ENCODE measurements at places on chromosomes 7 and 10.

- no peak for DNase-seq
Observed at GRCh38 chr10:34384372-34384771, 430.7 kb downstream of the PARD3 start.

- DNase-seq: no peak
Observed at GRCh38 chr10:44238212-44238611, 146.7 kb downstream of the CXCL12 start.

DNA sequence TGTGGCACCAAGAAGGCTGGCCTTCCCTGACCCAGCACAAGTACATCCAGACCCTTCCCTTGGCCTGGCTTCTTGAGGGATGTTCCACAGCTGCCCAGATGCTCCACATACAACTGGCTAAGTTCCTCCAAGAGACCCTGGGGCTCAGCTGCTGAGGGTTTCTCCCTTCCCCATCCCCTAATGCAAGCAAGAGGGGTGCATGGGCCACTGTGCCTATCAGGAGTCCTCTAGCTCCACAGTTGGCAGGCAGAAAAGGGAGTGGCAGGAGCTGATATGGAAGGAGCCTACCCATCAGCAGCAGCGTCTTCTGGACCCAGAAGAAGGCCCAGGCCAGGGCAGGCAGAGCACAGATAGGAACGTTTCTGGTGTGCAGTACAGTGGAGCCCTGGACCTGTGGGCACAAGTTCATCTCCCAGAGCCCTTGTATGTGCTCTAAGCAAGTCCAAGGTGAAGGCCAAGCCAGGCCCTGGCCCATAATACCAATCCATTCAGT lies 26.2 kb downstream of the VSIR start:
- no peak for DNase-seq

DNA sequence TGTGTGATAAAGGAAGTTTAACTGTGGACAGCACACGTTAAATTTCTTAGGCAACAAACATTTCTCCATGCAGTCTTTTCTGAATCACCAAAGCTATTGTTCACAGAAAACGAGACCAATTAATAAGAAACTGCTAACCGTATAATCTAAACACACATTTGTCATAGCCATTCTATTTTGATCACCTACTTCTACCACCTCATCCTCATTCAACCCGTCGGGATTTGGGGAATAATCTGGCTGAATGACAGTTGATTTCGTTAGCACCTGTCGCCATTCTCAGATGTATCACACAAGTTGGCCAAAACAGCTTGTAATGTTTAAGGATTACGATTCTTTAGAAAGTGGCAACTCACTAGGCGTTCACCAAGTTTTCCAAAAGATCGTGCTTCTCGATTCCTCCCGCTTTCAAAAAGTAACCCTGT lies 1.2 kb downstream of the EZH2 start:
- DNase-seq: no peak

DNA sequence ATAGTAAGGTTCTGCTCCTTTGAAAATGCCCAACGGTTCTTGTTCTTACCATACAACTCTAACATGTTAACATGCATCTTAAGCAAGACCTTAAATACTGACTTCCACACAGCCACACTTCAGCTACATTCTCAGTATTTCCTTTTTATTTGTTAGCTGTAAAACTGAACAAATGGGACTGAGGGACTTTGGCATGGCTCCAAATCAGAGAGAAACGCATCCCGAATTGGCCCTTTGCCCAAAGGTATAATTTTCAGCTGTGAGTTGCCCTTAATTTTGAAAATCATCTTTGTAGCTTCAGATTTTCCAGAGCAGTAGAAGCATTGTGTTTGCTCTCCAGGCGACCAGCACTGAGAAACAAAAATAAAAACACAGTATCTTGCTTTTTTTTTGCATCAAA lies 56.4 kb downstream of the NEUROD6 start:
- DNase-seq: no peak

- no peak for DNase-seq
Observed at GRCh38 chr10:123703195-123703790, 37.1 kb downstream of the GPR26 start.

GRCh38 chr7:116083796-116084195 lies 53.2 kb upstream of the TFEC start:
- DNase-seq: no peak

DNA sequence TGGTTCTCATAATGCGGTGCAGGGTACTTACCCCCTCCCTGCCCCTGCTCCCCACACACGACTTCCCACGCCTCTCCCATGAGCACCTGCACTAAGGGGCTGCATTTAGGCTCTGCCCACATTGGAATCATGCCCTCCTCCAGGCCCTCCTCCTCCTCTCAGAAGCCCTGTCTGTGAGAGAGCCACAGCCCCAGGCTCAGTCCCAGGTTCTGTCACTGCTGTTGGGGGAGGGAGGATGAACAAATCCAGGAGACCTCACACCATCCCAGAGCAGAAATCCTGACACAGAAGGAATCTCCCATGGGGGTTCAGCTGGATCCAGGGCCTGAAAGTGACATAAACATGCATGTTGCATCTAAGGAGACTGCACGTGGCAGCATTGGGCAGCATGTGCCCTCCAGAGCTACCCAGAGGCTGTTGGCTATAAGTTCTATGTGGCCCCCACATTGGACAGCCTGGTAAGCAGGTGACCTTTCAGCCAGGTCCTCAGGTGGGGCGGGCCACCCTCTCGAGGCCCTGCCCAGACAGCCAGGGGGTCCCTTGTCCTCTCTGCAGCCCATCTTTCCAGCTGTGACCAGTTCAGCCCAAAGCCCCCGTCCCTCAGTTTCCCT lies 1.6 kb upstream of the PILRA start:
- DNase-seq: no peak

DNA sequence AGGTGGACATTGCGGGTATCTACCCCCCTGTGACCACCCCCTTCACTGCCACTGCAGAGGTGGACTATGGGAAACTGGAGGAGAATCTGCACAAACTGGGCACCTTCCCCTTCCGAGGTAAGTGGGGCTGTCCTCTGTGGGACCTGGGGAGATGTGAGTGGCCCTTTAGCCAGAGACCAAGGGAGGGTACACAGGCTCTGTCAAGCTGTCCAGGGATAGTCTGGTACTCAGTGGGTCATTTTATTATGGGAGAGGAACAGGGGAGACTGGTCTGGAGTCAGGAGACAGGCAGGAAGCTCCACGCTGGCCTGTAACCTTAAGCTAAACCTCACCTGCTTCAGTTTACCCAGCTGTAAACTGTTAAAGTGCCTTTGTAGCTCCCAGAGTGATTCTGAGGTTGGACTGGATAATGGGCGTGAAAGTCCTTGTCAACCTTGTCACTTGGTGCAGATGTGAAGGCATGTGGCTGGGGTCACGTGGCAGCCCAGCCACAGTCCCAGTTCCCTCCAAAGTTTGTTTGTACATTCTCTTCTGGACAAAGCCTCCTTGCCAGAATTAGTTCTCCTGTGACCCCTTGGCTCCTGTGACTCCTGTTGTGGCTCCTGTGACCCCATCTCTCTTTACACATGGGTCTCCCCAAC lies 729 bp downstream of the HOGA1 start:
- DNase-seq: no peak

GRCh38 chr10:8543361-8544056 lies 489.0 kb downstream of the GATA3 start:
- DNase-seq: no peak

DNA sequence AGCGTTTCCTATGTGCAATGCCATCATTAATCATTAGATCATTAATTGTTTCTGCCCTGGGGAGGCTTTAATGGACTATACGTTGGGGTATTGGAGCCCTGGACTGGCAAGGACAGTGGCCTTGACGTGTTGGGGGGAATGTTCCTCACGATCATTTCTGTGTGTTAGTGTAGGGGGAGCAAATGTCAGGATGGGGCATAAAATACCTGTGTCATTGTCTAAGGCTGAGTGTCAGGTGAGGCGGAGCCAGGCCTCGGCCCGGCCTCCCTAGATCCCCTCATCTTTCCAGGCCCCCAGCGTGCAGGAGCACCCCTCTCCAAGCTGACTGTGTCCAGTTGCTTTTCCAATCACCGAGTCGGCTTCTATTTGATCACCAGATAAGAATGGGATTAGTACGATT lies 346.4 kb upstream of the SHH start:
- DNase-seq: no peak

- DNase-seq: no peak
Observed at GRCh38 chr10:77398986-77399755, 238.4 kb downstream of the KCNMA1 start.

DNA sequence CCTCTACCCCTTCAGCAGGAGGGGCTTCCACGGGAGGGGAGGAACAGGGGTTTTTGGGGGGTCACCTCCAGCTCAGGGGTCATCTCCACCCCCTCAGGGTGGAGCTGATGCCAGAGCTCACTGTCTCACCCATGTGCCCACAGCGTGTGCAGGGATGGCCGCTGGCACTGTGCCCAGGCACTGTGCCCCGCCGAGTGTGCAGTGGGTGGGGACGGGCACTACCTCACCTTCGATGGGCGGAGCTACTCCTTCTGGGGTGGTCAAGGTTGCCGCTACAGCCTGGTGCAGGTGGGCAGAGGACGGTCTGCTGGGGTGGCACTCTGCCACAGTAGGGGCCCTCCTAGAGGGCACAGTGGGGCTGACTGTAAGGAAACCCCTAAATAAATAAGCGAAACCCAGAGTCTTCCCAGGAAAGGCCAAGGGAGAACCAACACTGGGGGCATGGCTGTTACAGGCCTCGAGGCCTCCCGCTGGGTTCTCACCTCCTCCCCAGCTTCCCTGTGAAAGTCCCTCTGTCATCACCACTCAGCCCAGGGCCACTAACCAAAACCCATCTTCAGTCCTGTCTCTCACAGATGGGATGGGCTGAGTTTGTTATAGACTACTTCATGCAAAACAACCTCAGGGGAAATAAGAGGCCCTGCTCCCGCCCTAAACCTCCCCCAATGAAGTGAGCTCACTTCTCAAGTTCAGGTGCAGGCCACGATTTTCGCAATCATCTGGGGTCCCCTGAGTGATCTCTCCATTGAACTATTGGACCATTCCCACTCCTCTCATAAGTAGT lies 7.4 kb upstream of the ZNF467 start:
- DNase-seq: no peak

- DNase-seq: no peak
Observed at GRCh38 chr7:94980418-94981142, 73.2 kb downstream of the PPP1R9A start.

DNA sequence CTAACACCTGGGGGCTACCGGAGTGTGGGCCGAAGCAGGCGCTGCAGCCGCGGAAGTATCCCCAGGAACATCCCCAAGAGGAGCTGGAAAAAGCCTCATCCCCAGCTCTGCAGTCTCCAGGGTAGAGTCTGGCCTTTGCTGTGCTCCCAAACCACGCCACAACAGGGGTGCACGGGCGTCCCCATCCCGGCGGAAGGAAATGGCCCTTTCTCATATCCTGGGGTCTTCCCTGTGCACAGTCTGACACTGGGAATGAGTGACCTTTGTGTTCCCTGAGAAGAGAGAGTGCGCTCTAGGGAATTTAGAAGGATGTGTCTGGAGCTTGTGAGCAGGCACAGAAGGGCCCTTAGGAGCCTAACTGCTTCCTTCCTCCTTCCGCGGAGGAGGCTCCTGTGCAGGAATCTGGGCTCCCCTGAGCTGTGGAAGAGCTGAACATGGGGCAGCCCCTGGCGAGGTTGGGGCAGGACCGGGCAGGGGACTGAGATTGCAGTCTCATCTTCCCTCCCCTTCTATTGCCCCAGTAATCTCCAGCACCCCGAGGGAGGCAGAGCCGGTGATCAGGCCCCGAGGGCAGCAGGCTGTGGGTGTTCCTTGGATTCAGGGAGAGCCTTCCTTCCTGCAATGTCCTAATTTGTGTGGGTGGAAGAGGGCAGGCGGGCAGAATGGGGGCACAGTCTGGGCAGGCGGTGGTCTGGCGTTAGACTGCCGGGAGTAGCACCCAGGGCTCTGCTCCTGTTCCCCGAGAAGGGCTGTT lies 1.3 kb downstream of the REPIN1 start:
- no peak for DNase-seq

DNA sequence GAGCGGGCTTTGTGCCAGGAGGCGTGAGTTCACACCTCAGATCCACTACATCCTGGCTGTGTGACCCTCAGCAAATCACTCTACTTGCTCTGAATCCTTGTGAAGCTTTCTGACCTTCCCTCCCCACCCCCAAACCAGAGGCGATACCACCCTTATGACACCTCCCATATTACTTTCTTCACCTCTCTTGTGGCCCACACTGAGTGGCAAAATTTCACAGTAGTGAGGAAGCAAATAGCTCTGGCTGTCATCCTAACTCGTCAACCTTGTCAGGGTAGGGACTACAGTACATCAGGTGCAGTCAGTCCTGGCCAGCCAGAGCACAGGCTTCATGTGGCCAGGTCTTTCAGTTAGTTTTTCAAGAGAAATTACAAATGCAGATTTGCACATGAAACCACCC lies 19.1 kb downstream of the COL13A1 start:
- no peak for DNase-seq

DNA sequence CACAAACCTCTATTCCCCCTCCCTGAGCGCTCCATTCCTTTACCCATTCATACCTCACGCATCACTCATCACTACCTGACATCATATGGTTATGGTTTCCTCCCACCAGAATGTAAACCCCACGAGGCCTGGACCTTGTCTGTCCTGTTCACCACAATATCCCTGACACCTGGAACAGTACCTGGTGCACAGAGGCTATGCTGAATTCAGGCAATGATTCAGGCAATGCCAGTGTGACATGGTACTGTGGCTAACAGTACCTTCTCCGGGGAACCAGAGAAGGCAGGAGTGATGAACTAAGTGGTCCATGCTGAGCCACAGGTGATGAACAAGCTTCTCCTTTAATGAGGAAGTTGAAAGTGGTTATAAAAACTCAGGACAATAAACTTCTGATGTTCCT lies 202.5 kb upstream of the PLXNA4 start:
- DNase-seq: no peak

- DNase-seq: no peak
Observed at GRCh38 chr7:120521761-120522737, 249.1 kb downstream of the KCND2 start.

DNA sequence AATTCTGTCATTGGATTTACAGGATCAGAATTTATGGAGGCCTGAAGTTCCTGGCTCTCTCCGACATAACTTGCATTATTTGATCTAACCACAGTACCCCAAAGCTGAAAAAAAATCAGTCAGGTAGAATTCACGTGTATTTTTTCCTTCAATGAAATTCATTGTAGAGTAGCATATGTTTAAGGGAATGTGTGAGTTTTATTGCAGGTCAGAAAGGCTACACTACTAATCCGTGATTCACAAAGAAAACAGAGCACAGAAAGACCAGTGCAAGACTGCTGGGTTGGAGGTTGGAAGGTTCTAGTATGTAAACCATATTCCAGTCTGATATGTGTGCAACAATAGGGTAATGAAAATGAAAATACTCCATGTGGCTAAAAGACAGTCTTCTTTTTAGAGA lies 247.0 kb upstream of the FERD3L start:
- no peak for DNase-seq

DNA sequence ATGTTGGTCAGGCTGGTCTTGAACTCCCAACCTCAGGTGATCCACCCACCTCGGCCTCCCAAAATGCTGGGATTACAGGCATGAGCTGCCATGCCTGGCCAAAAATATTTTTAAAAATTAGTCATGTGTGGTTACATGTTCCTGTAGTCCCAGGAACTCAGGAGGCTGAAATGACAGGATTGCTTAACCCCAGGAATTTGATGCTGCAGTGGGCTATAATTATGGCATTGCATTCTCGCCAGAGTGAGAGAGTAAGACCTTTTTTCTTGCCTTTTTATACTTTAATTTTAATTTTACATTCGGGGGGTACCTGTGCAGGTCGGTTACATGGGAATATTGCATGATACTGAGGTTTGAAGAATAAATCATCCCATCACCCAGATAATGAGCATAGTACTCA lies 86.6 kb upstream of the ZNF92 start:
- no peak for DNase-seq
